ENCODE measurements at places on chromosomes 4 and X.

DNA sequence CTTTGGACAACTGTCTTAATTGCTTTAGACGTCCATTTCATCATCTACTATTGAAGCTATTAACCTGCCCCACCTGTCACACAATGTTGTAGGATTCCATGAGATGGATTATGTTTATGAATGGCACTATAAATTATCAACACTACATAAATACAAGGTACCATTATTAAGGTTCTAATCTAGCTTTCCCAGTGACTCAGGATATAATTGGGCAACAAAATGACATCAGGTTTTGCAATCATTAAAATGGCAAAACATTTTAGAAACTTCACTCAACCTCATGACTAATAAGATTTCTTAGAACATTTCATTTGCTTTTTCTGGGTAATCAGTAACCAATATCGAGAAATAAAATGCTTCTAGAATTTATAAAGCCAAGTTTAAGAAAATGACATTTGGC, 9.2 kb downstream of the HOPX start:
- DNase-seq, result no peak

GRCh38 chrX:138691186-138691585, 20.3 kb downstream of the FGF13 start:
- no peak for DNase-seq

DNA sequence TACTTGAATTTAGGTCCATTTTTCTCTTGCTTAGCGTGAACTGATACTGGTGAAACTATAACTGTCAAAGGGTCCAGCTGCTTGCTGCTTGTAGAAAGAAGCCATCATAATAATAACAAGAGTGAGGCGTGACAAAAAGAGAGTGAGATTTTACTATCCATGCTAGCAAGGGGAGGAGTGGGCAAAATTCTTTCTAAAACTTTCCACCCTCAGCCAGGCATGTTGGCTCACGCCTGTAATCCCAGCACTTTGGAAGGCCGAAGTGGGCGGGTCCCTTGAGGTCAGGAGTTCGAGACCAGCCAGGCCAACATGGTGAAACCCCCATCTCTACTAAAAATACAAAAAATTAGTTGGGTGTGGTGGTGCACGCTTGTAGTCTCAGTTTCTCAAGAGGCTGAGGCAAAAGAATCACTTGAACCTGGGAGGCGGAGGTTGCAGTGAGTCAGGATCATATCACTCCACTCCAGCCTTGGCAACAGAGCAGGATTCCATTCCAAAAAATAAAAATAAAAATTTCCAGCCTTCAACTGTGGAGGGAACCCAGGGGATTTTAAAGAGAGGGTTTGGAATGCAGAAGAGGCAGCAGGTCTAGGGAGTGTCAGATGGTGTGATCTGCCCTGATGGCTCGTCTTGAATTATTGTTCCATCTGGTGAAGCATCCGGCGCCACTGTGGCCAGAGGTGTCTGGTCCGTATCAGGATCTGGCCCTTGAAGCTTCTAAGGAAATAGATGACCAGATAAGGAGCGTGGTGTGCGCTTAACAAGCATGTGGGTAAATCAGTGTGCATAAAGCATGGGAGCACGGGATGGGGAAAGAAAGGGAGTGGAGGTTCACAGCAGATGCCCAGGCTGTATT, 51.8 kb downstream of the LRP2BP start:
- no peak for DNase-seq

GRCh38 chrX:85017721-85018120, 14.0 kb downstream of the APOOL start:
- DNase-seq, result no peak

GRCh38 chr4:15649914-15650545, 5.1 kb downstream of the FBXL5 start:
- peak; percentile 32 for DNase-seq

- no peak for DNase-seq
Measured at GRCh38 chr4:188603646-188604045, 464.4 kb downstream of the TRIML1 start.

GRCh38 chr4:165207016-165207430, 338 bp upstream of the KLHL2 start:
- DNase-seq, result no peak

DNA sequence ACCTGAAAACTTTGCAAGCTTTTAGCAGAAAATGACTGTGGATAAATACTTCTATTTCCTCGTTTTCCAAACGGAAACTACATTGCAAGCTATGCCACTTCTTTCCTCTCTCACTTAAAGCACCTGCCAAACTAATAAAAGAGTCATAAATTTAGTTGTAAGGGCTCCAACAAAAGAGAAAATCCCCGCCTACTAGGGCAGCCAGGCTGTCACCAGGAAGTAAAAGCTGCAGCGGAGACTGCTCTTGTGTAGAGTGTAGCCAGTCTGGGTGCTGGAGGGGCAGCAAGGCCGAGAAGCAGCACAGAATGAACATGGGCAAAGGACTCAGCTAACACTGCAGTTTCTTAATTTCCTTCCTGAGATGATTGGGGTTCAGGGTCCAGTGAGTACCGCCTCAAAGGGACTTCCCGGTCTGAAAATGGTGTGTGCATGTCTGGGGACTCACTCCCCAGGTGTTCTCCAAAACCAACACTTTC, 89.3 kb upstream of the MAML3 start:
- no peak for DNase-seq

- DNase-seq, result no peak
Measured at GRCh38 chrX:108415146-108415545, 23.1 kb downstream of the COL4A6 start.

GRCh38 chr4:153816542-153816941, 27.7 kb upstream of the SFRP2 start:
- DNase-seq, result no peak

- DNase-seq, result no peak
Measured at GRCh38 chr4:124445071-124445470, 267.5 kb downstream of the ANKRD50 start.

DNA sequence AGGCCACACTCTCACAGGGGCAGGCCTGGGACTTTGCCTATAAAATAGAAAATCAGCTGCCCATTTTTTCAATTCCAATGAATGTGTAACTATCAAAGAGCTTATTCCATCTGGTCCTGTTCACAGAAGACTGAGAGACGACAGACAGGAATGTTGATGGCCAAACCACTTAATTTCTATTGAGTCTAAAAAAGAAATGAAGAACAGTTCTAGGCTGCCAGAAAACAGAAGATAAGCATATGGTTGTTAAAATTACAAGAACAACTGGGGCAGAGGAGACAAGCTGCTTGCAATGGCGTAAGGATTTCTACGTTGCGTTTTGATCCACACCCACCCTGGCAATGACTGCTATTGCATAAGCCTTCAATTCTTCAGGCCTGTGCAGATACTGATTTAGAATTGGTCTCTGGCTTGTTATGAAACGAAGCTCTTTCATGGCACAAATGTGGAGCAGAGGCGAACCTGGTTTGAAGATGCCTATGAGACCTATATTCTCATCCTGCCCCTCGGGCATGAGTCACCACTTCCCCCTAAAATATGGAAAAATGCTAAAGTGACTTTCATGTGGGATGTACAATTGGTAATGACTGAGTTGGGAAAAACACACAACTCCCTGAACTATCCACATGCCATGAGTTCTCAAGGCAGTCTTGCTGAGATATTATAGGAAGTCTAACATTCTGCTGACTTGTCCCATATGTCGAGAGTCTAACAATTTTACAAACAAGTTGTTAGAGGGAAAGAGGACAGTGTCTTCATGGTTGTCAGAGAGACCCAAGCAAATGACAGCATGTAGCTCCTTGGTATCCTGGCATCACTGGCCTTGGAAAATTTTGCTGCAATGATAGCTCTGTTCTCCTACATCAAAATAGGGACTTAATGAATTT, 37.9 kb upstream of the SORBS2 start:
- DNase-seq, result no peak

DNA sequence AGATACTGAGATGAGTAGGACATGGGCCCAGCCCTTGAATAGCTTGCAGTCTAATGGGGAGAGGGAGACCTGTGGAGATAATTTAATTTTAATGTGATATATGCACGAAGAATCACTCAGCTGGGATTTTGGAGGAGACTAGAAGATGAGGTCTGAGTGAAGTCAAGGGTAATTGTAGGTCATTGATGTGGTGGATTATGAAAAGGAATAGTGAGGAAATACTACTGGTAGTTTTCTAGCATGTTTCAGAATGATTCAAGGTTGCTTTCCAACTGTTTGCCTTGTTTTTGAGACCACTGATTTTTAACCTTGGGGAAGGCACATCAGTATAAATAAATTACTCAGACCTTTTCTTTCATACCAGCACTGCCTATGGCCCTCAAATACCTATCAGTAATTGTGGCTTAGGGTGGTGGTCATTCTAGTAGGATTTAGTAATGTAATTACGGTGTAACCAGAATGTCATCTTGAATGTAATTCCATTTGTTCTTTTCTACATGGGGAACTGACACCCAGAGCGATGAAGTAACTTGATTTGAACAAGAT, 25.6 kb downstream of the PTTG2 start:
- no peak for DNase-seq

DNA sequence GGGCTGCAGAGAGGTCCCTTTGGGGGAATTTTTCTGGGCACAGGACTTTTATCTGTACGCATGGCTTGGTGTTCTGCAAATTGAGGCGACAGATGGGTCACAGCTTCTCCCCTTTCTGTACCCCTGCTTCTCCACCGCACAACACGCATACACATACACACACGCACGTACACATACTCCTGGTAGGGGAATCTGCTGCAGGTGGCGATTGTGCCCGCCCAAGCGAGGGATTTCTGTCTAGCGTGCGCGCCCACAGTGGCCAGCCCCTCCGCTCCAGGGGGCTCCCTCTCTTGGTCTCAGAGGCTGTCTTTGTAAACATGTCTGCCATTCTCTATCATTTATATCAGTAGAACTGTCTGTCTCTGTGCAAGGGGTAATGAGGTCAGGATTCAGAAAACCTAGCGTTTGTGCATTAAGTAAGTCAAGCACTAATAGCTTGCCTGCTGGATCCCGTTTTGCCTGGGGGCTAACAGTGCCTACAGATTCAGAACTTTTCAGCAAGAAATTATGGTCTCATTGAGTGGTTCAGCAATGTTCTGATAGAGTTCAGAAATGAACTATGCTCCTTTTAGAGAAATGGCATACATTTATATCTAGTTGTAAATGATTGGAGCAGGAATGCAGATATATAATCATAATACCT, 2.2 kb downstream of the GRID2 start:
- no peak for DNase-seq

DNA sequence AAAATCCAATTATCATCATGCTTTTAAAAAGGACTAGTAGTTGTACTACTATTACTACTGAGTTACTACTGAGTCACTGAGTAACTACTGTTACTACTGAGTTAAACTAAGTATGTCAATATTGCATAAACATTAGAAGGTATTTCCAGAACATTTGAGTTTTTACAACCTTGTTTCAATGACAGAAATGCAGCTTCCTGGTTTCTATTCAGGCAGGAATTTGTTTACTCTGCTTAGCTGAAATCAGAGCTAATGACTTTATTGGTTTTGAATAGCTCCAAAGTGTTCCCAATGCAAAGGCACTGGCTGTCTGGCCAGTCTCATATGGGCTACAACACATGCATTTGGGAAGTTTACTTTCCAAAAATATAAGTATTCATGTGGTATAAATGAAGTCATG, 12.0 kb downstream of the RPS6KA6 start:
- no peak for DNase-seq

- DNase-seq, result no peak
Measured at GRCh38 chr4:138902705-138903104, 112.9 kb upstream of the NOCT start.

GRCh38 chr4:7411896-7412553, 22.7 kb downstream of the PSAPL1 start:
- no peak for DNase-seq

- DNase-seq, result no peak
Measured at GRCh38 chrX:133229361-133229760, 11.2 kb upstream of the TFDP3 start.

DNA sequence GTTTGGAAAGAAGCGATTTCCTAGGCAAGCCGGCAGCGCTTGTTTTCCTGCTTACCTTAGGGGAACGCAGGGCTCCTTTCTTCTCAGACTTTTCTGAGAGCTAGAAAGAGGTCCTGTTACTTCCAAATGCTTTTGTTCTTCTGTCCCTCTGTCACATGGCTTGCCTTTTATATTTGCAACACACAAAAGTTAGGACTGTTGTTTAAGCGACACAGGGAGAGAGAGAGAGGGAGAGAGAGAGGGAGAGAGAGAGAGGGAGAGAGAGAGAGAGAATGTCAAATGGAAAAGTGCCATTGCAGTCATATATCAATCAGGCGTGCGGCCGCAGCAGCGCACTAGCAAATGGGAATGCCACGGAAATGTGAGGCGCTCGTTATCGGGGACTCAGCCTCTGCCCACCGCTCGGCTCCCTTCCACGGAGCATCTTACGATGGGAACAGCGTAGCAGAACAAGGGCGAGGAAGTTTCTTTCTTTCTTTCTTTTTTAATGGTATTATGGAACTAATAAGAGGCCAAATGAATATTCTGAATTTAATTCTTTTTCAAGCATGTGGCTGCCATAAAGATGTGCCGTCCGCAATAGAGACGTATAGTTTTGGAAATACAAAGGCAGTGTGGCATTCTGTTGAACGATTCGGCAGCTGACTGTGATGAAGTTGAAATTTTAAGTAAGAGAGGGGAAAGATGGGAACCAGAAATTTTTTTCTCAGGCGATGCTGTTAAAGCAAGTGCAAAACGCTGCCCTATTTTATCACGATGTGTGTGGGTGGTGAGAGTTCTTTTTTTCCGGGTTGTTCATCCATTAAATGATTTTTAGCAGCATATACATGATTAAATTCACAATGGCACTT, at the start of gene NDP:
NDP (minus strand) TSS at position 142 of the 851 bp plus-strand sequence. CDS start 14,745 bp downstream, outside the sequence.
- no peak for DNase-seq

GRCh38 chr4:110020139-110020538, 107.5 kb downstream of the EGF start:
- no peak for DNase-seq

DNA sequence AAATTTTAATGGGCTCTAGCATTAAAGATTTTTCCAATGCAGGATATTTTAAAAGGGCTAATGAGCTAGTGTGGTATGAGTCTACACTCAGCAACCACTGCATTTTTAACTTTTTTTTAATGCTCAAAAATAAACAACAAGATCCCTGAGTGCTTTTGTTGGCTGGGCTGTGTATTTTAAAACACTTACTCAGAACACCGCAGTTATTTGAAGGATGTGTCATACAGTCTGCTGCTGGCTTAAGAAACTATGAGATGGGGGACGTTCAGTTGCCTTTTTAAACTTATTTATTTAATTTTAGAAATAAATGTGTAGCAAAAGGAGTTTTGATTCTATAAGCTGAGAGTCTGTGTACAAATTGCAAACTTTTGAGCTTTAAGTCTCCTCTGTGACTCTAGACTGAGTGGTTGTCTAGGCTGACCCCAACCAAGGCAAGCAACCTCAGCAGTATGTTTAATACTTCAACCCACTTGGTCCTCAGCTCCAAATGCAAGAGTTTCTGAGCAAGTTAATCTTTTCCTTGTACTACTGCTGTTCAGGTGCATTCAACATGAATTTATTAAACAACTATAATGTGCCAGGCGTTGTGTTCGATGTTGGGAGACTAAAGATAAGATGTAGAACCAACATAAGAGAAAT, 278.6 kb upstream of the DIPK2B start:
- DNase-seq, result no peak
